ENCODE measurements at places on chromosomes 6 and 20.

DNA sequence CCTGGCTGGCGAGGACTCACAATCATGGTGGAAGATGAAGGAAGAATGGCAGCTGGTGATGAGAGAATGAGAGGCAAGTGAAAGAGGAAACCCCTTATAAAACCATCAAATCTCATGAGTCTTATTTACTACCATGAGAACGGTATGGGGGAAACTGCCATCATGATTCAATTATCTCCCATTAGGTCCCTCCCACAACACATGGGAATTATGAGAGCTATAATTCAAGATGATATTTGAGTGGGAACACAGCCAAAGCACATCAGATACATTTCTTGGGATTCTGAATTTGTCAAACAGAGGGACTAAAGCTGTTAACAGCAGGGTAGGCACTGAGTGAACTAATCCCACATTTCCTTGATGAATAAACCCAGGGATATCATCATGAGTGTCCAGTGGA is 116.2 kb upstream of the PLCB4 start:
- DNase-seq, result no peak

DNA sequence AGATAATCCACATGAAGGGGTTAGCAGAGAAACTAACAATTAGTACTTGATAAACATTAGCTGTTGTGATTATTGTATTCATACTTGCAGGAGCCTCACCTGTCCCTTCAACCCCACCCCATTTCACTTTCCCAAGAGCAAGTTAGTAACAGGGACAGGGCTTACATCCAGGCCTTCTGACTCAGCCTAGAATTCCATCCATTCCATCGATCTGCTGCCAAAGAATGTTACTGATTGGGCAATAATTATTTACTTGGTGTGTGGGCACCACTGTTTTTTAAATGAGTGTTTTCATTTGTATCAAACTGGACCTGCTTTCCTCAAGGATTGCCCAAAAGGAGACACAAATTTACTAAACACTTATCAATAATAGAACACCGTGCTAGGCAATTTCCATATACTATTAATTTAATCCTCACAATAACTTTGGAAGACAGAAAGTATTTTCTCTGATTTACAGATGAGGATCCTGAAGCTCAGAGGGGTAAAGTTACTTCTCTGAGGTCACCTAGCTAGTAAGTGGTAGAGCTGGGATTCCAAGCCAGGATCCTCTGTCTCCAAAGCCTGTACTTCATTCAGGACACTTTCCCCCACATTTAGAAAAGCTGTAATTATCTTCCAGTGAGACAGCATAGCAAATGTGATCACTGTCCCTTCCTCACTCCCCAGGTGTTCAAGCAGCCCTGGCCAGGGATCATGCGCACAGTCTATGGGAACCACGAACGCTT is 32.8 kb downstream of the GSS start:
- no peak for DNase-seq

DNA sequence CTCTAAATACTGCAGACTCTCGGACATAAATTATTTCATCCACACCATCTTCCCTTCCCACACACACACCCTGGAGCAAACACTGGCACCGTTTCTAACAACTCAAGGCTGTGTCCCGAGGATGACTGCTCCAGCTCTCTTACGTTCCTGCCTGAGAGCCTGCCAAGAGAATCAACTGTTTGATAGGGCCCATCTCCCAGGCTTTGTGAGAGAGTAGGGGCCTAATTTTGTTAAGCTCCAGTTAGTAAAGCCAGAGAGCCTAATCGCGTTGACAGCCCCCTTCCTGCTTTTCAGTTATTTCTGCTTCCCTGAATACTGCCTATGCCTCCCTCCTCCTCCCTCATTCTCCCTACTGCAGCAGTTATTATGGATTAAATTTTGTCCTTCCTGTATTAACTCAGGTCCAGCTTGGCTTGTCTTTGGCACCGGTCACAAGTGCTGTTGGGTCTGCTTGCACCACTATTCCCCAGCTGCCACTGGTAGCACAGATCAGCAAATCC is 118.1 kb upstream of the TMEM181 start:
- DNase-seq, result no peak

- no peak for DNase-seq
These were observed 33.1 kb downstream of the SRC start for GRCh38 chr20:37378785-37379598.

DNA sequence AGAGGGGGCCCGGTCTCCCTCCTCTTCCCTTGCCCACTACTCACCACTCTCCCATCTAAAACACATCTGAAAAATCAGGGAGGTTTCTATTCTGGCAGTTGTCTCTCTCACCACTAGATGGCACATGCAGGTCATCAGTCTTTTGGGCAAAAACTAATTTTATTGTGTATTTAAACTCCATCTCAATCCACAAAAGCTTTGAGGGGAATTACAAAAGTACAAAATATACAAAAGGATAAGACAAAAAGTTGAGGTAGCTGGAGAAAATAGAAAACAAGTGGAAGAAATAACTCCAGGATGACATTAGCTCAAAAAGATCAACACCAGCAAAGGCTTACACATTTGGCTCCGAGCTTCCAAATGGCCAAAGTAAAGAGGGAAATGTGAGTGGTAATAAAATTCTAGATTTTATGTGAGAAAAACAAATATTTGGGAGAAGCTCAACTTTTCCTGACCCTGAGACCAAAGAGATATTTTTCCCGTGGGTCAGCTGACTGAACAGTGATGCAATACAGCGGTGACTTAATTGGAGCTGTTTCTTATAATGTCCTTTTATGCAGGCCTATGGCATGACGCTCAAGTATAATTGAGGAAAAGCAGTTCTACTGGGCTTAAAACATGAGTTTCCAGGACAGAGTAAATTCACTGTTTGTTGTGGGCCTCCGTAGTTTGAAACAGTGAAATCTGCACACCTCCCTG is 79.8 kb upstream of the CHD6 start:
- DNase-seq, result no peak

- DNase-seq, result no peak
These were observed 59.5 kb upstream of the EXOC2 start for GRCh38 chr6:752438-752837.

DNA sequence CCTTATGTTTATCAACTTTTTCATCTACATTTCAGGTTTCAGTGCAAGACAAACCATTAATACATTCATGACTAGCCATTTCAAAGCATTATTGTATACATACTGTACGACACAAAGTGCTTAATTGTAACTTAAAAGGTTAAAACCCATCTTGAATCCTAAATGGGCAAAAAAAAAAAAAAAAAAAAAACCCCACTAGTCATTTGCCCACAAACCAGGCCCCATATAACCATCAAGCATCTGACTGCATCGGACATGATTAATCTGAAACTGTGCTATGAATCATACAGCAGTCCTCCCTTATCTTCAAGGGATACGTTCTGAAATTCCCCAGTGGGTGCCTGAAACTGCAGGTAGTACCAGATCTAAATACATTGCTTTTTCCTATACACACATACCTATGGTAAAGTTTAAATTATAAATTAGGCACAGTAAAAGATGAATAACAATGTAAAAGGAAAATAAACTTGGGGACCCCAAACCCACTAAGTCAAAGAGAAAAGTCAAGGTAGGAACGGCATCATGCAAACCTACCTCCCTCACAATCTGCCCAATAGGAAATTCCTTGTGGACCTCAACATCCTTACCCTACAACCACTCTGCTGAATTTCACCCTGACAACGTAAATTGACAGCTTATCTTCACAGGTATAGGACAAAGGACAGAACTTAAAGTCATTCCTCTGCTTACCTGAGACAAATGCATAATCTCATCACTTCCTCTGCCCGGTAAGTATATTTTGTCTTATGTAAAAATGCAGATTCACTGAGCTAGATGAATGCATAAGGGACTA is 14.3 kb downstream of the B4GALT5 start:
- DNase-seq, result no peak

GRCh38 chr6:48744948-48745347 is 634.0 kb upstream of the PTCHD4 start:
- DNase-seq, result no peak

DNA sequence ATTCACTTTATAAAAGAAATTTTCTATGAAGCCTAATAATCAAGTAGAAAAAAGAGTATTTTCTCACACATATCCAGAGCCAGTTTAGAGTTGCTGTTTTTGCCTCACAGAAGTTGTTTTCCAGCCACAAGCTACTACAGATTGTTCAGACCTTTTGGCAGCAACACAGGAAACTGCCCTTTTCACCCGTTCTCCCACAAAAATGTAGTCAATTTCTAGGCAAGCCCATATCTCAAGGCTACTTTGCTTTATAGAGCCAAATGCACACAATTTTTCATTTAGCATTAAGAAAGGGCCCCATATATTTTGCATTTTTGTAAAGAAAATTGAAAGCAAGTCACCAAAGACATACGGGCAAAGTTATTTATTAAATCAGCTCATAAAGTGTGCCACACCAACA is 49.5 kb downstream of the EPB41L2 start:
- no peak for DNase-seq

DNA sequence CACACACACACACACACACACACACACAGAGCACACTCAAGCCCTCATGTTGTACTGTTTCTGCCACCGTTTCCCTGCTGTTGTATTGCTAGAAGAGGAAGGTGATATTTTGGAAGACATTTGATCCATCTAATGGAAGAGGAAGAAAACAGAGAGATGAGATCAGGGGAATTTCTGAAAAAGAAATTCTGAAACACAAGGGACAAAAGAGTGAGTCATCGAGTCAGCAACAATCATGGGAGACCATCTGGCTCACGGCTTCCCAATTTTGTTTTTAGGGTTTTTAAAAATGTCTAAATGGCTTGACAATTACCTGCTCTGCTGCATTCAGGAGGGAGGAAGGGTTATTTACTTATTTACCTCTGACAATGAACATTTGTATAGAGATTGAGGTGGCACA is 22.0 kb downstream of the SOX4 start:
- no peak for DNase-seq

DNA sequence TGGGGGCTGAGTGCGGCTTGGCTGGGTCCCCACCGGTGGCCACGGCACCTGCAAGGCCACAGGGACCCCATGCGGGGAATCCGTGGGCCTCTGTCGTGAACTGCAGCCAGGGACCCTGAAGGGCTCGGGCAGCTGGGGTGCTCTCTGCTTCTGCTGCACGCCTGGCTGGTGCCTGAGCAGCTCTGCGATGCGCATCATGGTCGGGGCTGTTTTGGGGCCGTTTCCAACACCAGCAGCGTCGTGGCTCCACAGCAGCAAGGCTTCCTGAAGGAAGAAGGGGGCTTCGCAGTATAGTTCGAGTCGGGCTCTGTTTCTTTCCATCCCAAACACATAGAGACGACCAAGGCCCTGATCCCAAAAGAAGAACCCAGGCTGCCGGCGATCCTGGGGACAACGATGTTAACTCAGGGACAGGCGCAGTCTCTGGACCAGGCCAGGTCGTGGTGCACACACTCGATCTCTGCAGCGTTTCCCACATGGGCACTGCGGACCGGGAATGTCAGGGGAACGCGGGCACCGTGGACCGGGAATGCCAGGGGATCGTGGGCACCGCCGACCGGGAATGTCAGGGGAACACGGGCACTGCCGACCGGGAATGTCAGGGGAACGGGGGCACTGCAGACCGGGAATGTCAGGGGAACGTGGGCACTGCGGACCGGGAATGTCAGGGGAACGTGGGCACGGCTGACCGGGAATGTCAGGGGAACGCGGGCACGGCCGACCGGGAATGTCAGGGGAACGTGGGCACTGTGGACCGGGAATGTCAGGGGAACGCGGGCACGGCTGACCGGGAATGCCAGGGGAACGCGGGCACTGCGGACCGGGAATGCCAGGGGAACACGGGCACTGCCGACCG is 36.8 kb upstream of the BHLHE23 start:
- no peak for DNase-seq

DNA sequence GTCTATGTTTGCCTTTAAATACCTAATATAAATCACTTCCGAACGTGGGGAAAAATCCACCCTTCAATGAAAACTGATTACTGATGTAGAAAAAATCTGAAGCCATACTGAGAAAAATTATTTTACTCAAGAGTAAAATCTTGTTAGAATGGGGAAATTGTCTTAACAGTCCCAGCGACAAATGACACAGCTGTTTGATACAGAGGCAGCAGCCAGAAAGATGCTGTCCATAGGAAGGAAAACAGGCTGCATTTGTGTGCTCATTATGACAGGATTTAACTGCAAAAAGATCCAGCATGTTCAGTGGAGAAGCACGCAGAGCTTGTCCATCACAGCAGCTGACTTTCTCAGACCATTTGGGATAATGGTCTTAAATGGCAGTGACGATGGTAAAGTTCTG is 443.0 kb downstream of the TFAP2B start:
- no peak for DNase-seq

DNA sequence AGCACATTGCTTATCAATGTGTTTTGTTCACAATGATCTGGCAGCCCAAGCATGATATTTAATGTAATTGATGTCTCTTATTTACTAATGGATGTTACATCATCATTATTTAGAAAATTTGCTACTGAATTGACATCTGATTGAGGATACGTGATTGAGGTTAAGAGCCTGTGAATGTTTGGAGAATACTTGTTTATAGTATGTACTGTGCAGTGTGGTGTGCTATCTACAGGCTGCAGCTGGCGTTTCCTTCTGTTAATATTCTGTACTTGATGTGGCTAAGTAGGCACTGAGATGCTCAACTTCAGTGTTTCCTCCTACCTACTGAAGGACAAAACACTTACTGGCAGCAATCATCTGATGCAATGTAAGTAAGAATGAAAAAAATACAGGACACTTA is 709.6 kb upstream of the FLRT3 start:
- DNase-seq, result no peak

DNA sequence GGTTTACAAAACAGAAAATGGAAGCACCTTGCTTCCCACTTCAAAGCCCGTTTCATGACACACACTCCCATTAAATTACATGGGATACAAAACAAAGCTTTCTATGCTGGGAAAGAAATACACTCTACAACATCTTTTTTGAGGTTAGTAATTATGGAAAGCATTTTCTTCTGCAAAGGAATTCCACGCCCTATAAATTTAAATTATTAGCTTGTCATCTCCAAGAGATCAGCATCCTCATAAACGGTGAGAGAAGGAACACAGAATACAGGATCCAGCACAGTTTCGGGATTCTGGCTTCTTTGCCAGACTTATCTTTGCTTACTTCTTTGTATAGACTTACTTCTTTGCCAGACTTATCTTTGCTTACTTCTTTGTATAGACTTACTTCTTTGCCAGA is 1.3 kb upstream of the SMPDL3A start:
- no peak for DNase-seq

DNA sequence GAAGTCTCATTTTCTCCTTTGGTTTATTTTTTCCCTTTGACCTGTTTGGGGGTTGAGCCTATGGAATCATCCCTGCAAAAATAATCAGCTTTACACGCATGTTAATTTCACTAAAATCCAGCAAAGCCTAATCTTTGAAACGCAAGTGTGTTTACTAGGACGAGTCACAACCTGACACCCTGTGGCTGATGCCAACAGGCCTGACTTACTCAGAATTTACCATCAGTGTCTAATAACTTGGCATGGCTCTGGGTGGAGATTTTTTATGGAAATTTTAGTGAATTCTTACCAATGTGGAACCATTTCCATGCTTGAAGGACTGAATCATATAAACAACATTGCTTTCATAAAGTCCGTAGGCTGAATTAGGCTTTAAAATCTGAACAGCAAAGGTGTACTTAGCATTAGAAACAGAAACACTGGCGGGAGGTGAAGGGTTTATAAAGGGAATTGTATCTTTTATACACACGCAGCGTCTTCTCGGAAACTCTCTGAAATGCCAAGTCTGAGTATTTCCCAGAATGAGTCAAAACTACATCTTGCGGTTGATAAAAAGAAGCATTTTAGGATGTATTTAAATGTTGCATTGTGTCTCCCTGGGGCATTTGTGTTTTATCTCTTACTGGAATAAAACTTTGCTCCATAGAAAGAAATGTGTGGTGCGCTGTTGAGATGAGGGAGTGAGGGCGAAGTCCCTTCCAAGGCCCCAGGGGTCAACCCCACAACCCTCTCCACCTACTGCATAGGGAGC is 81.2 kb downstream of the DACT2 start:
- no peak for DNase-seq

- no peak for DNase-seq
These were observed 640 bp downstream of the SAYSD1 start for GRCh38 chr6:39114388-39114703.
